Stimulated activated CD4-positive, alpha-beta T cell treated with anti-CD3 and anti-CD28 coated beads, TNF-alpha, amount 100 ng/mL, for 48 hours (primary cell): ENCODE measurements at places on chromosomes 12 and 14.

GRCh38 chr12:121036810-121037326 lies 2.2 kb downstream of the OASL start:
- no peak for DNase-seq

DNA sequence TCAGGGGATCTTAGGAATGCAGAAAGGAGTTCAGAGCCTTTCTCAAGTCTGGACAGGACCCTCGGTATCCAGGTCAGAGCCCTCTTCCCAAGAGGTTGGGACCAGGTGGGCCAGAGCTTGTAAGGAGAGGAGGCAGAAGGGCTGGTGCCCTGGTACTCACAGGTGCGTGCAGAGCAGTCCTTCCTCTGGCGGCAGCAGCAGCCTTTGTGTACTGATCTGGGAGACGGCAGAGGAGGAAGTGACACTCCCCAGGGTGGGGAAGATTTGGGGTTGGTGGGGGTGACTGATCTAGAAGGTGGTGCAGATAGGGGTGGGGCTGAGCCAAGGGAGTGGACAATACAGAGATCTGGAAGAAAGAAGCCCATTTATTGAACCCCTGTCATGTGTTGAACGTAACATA lies at the start of gene ITGB7:
ITGB7 (minus strand) TSS at position 210 of the 400 bp plus-strand sequence. CDS start 6,808 bp downstream, outside the sequence.
- DNase-seq: no peak

DNA sequence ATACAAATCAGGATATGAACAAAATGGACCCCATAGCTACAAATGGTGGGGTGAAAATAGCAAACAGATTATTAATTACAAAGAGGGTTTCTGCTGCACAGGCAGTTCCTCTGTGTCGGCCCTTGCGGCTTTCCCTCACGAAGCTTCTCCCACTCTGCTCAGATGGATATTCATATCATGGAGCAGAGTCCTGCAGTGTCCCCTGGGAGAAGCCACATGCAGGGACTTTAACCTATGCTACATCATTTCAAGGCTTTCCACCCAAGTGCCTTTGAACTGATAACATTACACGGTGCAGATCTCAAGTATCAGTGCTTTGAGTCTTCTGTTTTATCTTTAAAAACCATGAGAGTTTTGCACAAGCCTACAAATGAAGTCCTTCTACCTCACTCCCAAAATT lies 229.1 kb downstream of the PPM1H start:
- DNase-seq: no peak

DNA sequence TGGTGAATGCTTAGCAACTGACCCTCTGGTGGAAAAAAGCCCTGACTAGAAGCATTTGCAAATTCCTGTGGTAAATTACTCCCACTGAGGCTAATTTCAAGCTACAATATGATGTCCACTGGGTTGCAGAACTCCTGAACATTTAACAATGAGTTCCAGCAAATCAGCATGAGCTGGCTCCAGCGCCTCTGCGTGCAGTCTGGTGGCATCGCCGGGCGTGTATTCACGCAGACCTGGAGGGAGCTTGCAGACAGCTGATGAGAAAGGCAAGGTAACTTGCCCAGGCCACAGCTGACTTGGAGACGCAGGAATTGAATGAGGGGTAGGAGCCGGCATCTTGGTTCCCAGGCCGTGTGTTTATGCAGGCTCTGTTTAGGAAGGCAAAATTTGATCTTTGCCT lies 45.1 kb upstream of the KCNA1 start:
- DNase-seq: no peak

- no peak for DNase-seq
Observed at GRCh38 chr12:47120736-47121135, 41.0 kb upstream of the AMIGO2 start.

DNA sequence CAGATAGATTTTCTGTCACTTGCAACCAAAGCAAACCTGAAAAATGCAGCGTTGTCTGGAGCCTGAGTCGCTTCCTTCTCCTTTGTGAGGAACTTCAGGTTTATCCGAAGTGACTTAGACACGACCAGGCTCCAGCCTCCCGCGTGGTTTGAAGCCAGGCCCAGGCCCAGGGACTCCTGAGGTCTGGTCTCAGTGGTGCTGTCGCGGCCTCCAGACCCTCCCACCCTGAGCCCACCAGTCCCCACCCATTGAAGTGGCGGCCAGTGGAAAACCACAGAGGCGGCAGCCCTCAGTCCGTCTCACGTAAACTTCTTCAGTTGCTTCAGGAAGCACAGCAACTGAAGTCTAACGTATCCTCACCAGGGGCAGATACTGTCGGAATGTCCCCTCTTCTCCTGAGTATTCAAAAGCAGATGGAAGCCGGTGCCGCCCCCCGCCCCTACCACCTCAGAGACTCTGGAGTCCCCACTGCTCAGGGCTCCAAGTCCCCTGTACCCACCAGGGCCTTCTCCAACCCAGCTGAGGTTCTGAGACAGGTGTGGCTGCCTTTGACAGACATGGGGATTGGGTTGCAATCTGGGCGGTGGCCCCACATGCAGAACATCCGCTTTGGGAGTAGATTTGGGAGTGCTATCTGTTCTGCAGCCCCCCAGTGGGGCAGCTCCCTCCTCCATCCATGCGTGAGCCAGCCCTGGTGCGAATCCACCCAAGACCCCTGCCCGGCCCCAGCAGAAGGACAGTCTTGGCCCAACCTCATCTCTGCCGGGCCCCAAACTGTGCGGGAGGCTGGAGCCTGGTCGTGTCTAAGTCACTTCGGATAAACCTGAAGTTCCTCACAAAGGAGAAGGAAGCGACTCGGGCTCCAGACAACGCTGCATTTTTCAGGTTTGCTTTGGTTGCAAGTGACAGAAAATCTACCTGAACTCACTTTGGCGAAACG lies 26.6 kb upstream of the GALNT9 start:
- DNase-seq: no peak

GRCh38 chr12:69888901-69889300 lies 63.9 kb downstream of the MYRFL start:
- no peak for DNase-seq

GRCh38 chr14:71206123-71206522 lies 298.9 kb downstream of the PCNX1 start:
- no peak for DNase-seq

GRCh38 chr14:69008421-69008884 lies 29.4 kb upstream of the ACTN1 start:
- DNase-seq: no peak

GRCh38 chr12:17108877-17109541 lies 503.0 kb upstream of the LMO3 start:
- no peak for DNase-seq

DNA sequence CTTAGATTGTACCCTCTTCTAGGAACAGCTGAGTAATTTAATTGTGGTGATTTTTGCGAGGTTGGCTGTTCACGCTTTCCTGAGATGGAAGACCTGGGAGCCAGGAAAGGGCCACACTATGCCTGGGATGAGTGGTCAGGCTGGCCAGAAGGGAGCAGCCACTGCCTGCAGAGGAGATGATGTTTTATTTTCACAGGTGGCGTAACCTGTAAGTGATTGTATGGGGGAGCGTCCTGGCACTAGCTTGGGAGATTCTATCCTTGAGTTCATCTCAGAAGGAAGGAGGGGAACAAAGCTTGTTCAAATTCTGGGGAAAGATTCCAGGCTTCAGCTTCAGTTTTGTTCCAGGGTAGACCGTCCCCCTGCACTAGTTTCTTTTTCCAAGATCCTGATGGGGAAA lies 1.2 kb downstream of the RPH3A start:
- no peak for DNase-seq

GRCh38 chr12:86193931-86194330 lies 62.3 kb downstream of the MGAT4C start:
- DNase-seq: no peak

GRCh38 chr12:25424211-25424731 lies 128.8 kb downstream of the LMNTD1 start:
- DNase-seq: no peak

DNA sequence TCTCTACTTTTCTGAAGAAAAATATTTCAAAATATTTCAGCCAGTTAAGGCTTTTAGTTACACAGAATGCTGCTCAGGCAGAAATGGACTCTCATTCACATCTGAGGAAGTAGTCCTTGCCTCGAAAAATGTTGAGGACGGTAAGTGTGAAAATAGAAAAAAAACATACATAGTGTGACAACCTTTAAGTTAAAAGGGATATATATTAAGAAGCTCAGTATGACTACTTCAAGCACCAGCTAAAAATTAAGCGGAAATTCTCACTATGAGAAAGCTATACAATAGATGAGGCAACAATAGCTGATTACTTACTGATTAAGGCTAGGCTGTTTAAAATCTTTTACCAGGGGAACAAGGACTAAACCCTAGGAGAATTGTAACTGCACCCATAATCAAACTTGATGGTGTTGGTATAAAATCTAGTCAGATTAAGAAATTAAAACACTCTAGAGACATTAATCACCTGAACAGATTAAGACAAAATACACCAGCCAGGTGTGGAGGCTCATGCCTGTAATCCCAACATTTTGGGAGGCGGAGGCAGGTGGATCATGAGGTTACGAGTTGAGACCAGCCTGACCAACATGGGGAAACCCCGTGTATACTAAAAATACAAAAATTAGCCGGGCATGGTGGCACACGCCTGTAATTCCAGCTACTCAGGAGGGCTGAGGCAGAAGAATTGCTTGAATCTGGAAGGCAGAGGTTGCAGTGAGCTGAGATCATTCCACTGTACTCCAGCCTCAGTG lies 53.9 kb downstream of the HNRNPC start:
- no peak for DNase-seq

DNA sequence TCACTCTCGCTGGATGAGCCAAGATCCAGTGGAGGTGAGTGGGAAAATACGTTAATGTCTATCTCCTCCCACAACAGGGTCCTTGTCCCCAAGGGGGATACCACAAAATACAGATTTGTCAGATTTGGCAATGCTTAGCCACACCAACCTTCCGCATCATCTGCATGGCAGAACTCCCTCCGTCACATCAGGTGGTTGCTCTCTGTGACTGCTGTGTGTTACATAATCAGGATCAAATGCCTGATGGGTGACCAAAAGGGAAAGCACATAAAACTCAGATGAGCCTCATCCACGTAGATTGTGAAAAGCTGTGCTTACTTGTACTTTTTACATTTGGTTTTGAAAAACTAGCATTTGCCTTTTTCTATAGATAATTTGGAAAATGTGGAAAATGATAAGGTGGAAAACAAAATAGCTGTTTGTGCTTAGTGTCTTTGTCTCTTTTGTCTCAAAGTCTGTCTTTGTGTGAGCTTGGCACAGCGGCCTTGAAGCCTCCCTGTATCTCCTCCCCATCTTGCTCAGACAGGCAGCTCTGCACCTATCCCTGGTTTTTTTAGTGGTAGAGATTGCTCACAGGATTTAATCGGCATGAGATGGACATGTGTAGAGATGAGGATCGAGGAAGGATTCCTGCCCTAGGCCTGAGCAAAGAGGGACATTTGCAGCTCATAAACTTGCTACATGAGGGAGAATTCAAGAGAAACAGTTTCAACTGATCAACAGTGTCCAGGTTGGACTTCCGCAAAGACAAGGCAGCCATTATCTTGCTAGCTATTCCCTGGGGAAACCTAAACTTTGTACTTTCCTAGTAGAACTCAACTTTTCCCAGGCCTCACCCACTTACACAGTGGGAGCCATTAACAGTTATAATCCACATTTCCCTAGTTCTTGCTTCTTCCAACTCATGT lies 3.6 kb upstream of the FGF6 start:
- DNase-seq: no peak

GRCh38 chr14:99351166-99352007 lies 79.4 kb upstream of the BCL11B start:
- no peak for DNase-seq
